Omental fat pad (tissue), 4 donors: ENCODE measurements at places on chromosomes 16 and 17.

DNA sequence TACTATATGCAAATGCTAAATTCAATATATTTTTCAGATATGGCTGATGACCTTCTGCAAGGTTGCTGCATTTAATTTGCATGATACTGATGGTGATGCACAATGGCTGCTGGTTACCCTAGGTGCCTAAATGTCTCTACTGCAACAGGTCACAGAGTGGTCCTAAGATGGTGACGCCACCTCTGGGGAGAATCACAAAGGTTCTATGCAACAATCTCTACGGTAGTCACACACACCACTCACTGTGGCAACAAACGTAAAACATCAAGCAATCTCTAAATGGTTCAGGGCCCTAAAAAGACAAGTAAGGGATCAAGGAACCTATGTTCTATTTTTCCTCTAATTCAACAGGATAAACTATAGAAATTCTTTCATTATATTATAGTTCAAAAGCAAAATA is 293.3 kb downstream of the CEP112 start:
- no peak for DNase-seq

- no peak for DNase-seq
Observed at GRCh38 chr17:27802033-27802432, 1.7 kb upstream of the NOS2 start.

- DNase-seq = no peak
Observed at GRCh38 chr17:37219876-37220606, 155.7 kb upstream of the C17orf78 start.

DNA sequence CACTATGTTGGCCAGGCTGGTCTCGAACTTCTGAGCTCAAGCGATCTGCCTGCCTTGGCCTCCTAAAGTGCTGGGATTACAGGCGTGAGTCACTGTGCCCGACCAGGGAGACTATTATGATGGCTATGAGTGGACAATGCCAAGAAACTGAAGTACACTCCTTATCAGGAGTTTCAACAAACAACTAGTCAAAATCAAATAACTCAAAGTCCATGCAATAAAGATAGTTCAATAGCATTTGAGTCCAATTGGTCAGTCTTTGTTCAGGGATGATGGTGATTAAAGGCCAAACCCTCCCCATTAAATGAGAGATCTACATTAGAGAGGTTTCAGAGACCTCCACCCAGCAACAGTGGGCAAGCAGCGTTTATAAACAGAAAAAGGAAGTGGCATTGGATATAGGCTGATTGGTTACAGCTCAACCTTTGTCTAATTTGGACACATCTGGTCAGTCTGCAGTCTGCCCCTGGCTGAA is 8.0 kb downstream of the CHST5 start:
- no peak for DNase-seq

DNA sequence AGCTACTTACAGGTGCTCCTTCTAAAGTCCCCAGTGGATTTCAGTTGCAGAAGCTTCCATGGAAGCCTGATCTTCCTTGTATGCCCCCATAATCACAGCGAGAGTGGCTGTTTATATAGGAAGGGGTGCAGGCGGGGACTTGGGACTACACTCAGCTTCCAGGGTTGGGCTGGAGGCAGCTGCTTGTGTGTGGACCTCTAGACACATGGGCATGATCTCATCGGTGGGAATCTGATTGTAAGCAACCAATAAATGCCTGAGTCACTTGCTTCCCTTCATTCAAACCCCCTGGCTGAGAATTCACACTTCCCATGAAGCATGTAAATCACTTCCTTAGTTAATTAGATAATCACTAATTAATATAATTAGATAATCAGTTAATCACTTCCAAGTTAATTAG is 1.0 kb upstream of the KRT20 start:
- no peak for DNase-seq

- DNase-seq = no peak
Observed at GRCh38 chr17:18218756-18219415, 6.5 kb upstream of the LLGL1 start.

GRCh38 chr17:59558953-59559352 is 6.5 kb upstream of the DHX40 start:
- DNase-seq = no peak

- no peak for DNase-seq
Observed at GRCh38 chr17:46883871-46884520, 32.6 kb downstream of the WNT9B start.

DNA sequence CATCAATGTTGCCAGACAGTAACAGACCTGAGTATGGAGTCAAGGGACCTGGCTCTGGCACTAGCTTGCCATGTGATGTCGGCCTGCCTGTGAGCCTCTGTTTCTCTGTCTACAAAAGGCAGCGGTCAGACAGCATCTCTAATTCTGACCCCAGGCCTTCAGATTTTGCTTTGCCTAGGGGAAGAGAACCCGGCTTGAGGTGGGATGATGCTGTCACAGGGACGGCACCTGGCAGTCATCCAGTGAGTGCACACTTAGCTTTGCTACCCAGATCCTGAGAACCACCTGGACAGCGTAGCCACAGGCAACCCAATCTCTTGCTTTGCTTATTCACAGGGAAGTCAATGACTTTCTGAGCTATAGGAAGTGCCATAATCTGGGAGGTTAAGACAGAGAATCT is 135.2 kb upstream of the SALL1 start:
- DNase-seq = no peak

- DNase-seq = no peak
Observed at GRCh38 chr16:16067127-16067526, 117.7 kb downstream of the ABCC1 start.

DNA sequence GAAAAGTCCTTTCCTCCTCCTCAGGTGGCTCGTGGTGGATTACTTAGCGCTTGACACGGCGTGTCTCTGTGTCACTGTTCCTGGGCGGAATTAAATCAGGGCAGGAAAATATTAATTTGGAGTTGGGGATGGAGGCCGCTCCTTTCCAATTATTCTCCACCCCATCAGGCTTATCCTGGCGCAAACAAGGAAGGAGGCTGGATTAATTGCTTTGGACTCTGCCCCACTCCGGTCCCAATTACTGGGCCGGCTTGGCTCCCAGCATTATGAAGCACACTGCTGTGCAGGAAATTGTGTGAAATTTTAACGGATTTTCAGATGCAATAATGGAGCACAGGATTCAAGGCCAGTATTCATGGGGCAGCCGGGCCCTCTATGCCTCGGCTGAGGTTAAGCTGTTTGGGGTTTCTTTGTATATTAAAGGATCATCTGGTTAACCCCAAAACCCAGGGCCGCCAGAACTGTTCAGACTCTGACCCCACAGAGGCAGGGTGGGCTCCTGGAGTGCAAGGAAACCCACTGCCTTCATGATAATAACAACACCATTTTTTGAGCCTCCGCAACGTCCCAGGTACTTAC is 87.8 kb downstream of the MRM1 start:
- DNase-seq = no peak

GRCh38 chr17:41404024-41404671 is 6.7 kb upstream of the KRT31 start:
- no peak for DNase-seq

DNA sequence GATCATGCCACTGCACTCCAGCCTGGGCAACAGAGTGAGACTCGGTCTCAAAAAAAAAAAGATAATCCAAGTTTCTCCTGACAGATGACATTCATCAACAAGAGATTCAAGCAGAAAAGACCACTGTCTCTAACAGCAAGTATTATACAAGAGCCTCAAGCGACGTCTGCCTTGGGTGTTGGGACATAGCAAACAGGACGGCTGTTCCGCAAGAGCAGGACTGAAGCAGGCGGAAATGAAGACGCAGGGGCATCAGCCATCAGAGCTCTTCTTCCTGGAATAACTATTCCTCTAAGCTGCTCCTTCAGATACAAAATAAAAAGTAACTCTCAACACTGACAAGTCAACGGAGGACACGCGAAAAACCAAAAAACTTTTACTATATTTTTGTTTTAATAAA is 54.0 kb downstream of the ANKRD11 start:
- DNase-seq = no peak

DNA sequence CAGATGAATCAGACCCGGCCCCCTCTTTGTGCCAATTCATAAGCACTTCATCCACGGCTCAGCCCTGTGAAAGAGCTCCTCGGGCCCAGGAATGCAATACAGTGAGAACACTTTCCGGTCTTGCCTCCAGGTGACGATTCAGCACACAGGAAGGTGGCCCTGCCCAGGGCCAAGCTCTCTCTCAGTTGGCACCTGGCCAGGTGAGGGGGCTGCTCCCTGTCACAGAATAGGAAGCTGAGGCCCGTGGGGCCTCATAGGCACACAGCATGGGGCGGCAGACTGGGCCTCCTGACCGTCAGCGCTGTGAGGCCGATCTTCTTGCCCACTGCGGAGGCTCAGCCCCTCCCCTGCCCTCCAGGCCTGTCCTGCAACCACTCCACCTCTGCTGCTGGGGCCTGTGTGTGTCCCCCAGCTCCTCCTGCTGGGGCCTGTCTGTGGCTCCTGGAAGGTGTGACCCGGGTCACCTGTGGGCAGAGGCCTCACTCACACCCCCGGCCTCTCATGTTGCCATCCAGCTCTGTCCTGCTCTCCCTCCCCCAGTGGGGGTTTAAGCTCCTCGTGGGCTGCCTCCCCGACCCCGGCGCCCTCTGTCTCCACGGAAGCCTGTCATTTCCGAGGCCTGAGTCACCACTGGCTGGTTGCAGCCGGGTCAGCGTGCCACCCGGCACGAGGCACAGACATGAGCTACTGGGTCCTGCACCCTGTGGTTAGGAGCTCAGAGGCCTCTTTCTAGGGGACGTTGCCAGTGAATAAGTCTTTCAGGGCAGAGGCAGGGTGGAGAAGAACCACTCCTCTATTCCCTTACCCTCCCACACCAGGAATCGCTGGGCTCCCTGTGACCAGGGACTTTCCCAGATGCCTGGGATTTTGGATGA is 114.4 kb downstream of the SEC14L1 start:
- no peak for DNase-seq

- no peak for DNase-seq
Observed at GRCh38 chr17:2043785-2044184, 2.0 kb downstream of the OVCA2 start.

GRCh38 chr17:34710226-34710625 is 130.8 kb downstream of the TMEM132E start:
- DNase-seq = no peak

DNA sequence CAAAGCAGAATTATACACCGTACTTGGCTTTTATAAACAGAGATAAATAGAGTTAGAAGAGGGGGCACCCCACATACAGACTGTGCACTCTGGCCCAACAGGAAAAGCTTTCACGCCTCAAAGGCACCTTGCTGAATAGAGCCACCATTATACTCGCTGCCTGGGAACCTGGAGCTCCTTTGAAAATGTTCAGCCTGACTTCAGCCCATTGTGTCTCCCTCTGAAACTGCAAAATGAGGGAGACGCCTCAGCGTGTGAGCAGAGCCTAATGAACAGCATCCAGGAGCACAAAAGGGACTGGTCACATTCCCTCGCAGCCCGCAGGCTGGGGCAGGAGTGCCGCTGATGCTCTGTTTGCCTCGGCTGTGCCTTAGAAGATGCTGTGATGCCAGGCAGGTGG is 46.3 kb downstream of the ABCC12 start:
- DNase-seq = no peak

DNA sequence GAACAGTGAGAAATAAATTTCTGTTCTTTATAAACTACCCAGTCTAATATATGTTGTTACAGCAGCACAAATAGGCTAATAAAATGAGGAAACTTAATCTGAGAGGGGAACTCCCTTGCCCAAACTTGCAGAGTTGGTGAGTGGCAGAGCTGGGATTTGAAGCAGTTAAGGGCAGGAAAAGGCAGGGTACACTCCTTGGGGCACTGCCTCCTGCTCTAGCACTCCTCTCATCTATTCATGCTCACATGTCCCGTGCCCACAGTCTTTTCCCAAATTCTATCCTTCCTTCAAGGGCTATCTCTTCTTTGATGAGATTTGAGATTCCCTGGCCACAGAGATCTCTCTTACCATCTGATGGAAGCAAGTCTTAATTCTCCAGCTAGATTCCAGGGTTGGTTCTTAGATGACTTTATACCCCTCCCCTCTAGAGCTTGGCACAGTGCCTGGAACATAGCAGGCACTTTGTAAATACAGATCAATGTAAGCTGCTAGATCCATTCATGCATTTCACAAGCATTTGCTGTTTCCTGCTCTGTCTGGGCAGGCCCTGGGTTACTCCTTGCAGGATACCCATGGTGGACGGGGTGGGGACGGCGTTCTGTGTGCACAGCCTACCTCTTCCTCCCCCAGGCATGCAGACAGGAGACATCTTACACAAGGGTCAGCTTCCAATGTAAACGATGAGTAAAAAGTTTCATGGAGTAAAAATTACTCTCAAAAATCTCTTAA is 39.2 kb upstream of the ABCC12 start:
- no peak for DNase-seq

- no peak for DNase-seq
Observed at GRCh38 chr16:30473231-30474073, 910 bp downstream of the ITGAL start.

- DNase-seq = no peak
Observed at GRCh38 chr16:11340710-11341109, 4.5 kb upstream of the RMI2 start.

- DNase-seq = no peak
Observed at GRCh38 chr16:21565861-21566669, 33.3 kb upstream of the METTL9 start.

GRCh38 chr16:13958474-13958873 is 38.5 kb downstream of the ERCC4 start:
- DNase-seq = no peak

GRCh38 chr17:50199211-50199802 is 2.1 kb downstream of the COL1A1 start:
- DNase-seq = no peak

DNA sequence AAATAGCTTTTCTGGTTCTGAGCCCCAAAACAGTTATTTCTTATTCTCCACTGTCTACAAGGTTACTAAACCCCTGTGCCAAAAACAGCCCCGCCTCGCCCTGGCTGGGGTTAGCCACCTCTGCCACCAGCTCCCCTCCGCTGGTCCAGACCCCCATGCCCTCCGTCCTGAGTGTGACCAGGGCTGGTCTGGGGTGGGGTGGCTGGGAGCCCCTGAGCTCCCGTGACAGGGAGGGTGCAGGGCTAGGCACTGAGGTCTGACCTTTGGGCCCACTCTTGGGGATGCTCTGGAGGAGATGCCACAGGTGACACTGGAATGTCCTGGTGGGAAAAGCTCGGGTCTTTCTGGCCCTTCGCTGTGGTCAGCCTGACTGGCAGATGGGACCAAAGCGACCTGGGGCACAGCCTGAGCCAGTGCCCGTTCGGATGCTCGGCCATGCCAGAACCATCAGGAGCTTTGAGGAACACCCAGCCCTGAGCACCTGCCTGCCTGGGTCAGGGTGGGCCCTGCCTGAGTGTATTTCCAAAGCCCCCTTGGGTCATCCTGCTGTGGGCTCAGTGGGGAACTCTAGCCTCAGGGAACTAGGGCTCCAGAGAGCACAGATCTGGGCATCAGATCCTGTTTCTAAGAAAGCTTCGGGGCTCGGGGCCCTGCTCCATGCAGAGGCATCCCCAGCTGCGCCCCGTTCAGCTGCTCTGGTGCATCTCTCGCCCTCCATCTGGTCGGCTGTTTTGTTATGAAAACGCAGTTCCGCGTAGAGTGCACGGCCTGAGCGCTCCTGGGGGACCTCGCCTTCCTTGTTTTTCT is 72.1 kb upstream of the GNG13 start:
- no peak for DNase-seq

DNA sequence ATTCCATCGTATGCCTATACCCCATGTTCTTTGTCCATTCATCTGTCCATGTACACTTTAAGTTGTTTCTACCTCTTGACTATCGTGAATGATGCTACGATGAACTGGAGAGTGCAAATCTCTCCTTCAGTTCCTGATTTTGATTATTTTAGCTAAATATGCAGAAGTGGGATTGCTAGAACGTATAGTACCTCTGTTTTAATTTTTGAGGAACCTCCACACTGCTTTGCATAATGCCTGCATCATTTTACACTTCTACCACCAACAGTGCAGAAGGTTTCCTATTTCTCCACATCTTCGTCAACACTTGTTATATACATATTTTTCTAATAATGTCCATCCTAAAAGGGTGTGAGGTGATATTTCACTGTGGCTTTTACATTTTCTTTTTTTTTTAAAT is 43.9 kb downstream of the SDR42E1 start:
- DNase-seq = no peak
